ENCODE measurements at places on chromosomes 6 and 20. TPM values are rescaled to one million over a fixed set of nuclear protein-coding genes. Genes with fewer than 3 reads are reported as not detected.
A peak's percentile ranks its signal among the peaks of the same experiment; 100 is the strongest.

GRCh38 chr6:135938576-135939207, 87.2 kb downstream of the PDE7B start:
- no peak overlapping the region for H3K27ac ChIP-seq
- no peak overlapping the region for H3K4me3 ChIP-seq
- no peaks in the 10 kb centered on the region for H3K4me1 ChIP-seq
- no peaks in the 10 kb centered on the region for H3K27me3 ChIP-seq
- DNase-seq = no peak
- H3K36me3 ChIP-seq = peaks cover 2% of the 10 kb centered on the region

DNA sequence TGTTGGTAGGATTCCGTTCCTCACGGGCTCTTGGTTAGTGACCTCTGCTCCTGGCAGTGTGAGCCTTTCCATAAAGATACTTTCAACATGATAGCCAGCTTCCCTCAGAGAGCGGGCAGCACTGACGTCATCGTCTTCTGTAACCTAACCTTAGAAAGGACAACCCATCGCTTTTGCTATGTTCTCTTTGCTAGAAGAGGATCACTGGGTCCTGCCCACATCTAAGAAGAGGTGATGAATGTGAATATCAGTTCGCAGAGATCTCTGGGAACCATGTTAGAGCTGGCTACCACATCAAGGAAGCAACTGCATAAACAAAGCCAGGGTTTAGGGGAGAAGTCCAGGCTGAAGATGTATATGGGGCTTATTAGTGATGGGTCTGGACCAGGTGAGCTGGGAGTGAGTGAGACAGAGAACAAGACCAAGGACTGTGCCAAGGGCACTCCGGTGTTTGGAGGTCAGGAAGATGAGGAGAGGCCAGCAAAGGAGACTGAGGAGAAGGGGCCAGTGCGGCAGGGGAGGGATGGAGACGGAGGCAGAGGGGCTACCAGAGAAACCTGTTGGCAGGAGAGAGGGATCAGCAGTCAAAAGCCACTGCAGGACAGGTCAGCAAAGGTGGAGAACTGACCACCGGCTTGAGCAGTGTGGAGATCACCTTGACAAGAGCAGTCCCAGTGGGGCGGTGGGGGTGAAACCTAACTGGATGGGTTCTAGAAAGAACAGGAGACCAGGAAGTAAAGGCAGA, 39.7 kb downstream of the PIM1 start:
- DNase-seq = peak; percentile 57
- H3K36me3 ChIP-seq = peaks cover 8% of the 10 kb centered on the region

GRCh38 chr20:25318471-25319240, 70.8 kb downstream of the PYGB start:
- H3K27me3 ChIP-seq = no peaks in the 10 kb centered on the region
- peaks cover 32% of the 10 kb centered on the region for H3K4me1 ChIP-seq
- H3K27ac ChIP-seq = no peak overlapping the region
- no peak overlapping the region for H3K4me3 ChIP-seq
- H3K36me3 ChIP-seq = peaks cover 10% of the 10 kb centered on the region

DNA sequence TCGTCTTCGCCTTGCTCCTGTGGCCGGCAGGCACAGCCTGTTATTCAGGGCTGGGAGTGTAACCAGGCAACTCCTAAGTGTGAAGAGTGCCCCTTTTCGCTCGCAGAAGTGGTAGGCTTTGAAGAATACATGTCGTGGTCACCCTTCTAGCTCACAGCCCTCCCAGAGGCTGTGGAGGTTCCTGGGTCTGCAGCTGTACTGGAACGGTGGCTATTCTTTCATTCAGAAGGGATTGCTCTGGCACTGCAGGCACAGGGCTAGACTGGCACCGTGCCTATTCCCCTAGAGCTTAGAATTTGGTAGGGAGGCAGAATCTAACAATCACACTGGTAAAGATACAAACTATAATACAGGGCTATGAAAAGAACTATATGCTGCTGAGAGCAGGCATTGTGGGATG, 1.1 kb upstream of the SRSF12 start:
- H3K36me3 ChIP-seq = no peaks in the 10 kb centered on the region
- no peak for DNase-seq
- H3K27me3 ChIP-seq = peaks cover 44% of the 10 kb centered on the region
- H3K4me3 ChIP-seq = peak overlapping the region; percentile 71
- H3K27ac ChIP-seq = no peak overlapping the region

DNA sequence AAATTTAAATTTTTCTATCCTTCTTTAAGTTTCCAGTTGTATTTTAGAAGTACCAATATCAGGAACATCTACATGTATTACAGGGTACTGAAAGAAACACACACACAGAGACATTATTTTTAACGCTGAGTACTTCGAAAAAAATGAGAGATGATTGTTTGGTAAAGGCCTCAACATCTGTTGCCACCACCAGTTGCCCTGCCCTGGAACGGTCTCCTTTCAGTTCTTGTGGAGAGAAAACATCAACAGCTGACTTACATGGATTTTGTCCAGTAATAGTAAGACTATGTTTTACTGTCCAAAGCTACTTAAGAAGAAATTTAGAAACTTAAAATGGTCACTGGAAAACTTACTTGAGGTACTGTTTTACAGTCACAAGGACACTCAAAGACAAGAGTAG, 16.7 kb downstream of the HMGCLL1 start:
- no peak for DNase-seq
- H3K36me3 ChIP-seq = no peaks in the 10 kb centered on the region
- no peak overlapping the region for H3K4me3 ChIP-seq
- no peaks in the 10 kb centered on the region for H3K27me3 ChIP-seq
- no peaks in the 10 kb centered on the region for H3K4me1 ChIP-seq

DNA sequence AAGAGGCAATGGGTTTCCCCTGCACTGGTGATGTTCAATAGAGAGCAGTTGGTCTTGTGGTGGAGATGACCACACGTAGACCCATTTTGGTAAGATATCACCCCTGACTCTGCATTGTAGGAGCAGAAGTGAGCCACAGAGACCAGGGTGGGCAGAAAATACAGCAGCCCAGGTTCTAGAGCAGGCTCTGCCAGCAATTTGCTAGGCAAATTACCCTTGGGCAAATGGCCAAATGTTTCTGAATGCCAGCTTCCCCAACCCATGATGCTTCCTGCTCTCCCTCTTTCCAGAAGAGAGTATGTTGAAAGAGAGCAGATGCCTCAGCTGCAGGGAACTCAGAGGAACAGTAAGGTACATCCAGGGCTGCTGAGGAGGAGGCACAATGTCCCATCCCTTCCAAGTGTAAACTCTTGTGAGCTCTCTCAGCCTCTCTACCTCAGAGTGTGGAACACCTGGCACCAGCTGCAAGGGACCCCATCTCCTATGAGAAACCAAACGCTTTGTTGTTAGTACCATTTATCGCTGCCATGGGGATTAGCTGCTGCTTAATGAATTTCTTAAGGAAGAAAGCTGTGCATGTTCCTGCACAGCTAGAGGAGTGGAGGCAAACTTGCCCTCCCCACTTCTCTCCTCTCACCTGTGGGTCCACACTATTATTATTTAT, 317.5 kb upstream of the MOCS1 start:
- no peak for DNase-seq
- H3K27ac ChIP-seq = no peak overlapping the region
- H3K36me3 ChIP-seq = no peaks in the 10 kb centered on the region
- peaks cover 5% of the 10 kb centered on the region for H3K27me3 ChIP-seq

- no peaks in the 10 kb centered on the region for H3K36me3 ChIP-seq
- no peak overlapping the region for H3K27ac ChIP-seq
- no peaks in the 10 kb centered on the region for H3K27me3 ChIP-seq
- H3K4me3 ChIP-seq = no peak overlapping the region
- no peak for DNase-seq
- H3K4me1 ChIP-seq = no peaks in the 10 kb centered on the region
These were observed 366.1 kb downstream of the MAFB start for GRCh38 chr20:40322941-40323340.

DNA sequence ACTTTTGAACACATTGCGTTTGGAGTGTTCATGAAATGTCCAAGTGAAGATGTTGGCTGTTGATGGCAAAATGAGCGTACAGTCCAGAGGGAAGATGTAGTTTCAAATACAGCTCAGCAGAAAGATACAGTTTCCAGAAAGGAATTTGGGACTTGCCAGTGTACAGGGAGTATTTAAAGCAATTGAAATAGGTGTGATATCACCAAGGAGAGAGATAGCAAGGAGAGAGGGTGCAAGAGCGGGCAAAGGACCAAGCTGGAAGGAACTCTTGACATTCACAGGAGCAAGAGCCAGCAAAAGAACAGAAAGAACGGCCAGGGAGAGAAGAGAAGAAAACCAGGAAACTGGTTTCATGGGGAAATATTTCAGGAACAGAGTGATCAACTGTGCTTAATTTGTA, 47.8 kb downstream of the CARMIL1 start:
- no peaks in the 10 kb centered on the region for H3K4me1 ChIP-seq
- H3K27ac ChIP-seq = no peak overlapping the region
- peaks cover 7% of the 10 kb centered on the region for H3K27me3 ChIP-seq
- H3K36me3 ChIP-seq = no peaks in the 10 kb centered on the region
- no peak overlapping the region for H3K4me3 ChIP-seq

GRCh38 chr20:8431538-8432434, 299.7 kb downstream of the PLCB1 start:
- no peaks in the 10 kb centered on the region for H3K27me3 ChIP-seq
- no peak overlapping the region for H3K27ac ChIP-seq
- no peak overlapping the region for H3K4me3 ChIP-seq
- H3K36me3 ChIP-seq = no peaks in the 10 kb centered on the region
- H3K4me1 ChIP-seq = no peaks in the 10 kb centered on the region

GRCh38 chr20:25592135-25592852, 7.0 kb upstream of the NINL start:
- no peaks in the 10 kb centered on the region for H3K36me3 ChIP-seq
- DNase-seq = no peak

GRCh38 chr20:19562426-19562825, 195.6 kb upstream of the RIN2 start:
- H3K36me3 ChIP-seq = no peaks in the 10 kb centered on the region
- H3K27me3 ChIP-seq = peaks cover 2% of the 10 kb centered on the region
- no peak for DNase-seq
- no peak overlapping the region for H3K4me3 ChIP-seq
- H3K27ac ChIP-seq = no peak overlapping the region

- peaks cover 5% of the 10 kb centered on the region for H3K4me1 ChIP-seq
- no peaks in the 10 kb centered on the region for H3K36me3 ChIP-seq
- no peak overlapping the region for H3K4me3 ChIP-seq
- no peak for DNase-seq
These were observed 2.3 kb downstream of the THBS2 start for GRCh38 chr6:169251371-169251802.

- H3K36me3 ChIP-seq = no peaks in the 10 kb centered on the region
- H3K27me3 ChIP-seq = peaks cover 2% of the 10 kb centered on the region
- no peaks in the 10 kb centered on the region for H3K4me1 ChIP-seq
- H3K27ac ChIP-seq = no peak overlapping the region
- no peak overlapping the region for H3K4me3 ChIP-seq
These were observed 116.7 kb downstream of the SIM1 start for GRCh38 chr6:100347901-100348550.

DNA sequence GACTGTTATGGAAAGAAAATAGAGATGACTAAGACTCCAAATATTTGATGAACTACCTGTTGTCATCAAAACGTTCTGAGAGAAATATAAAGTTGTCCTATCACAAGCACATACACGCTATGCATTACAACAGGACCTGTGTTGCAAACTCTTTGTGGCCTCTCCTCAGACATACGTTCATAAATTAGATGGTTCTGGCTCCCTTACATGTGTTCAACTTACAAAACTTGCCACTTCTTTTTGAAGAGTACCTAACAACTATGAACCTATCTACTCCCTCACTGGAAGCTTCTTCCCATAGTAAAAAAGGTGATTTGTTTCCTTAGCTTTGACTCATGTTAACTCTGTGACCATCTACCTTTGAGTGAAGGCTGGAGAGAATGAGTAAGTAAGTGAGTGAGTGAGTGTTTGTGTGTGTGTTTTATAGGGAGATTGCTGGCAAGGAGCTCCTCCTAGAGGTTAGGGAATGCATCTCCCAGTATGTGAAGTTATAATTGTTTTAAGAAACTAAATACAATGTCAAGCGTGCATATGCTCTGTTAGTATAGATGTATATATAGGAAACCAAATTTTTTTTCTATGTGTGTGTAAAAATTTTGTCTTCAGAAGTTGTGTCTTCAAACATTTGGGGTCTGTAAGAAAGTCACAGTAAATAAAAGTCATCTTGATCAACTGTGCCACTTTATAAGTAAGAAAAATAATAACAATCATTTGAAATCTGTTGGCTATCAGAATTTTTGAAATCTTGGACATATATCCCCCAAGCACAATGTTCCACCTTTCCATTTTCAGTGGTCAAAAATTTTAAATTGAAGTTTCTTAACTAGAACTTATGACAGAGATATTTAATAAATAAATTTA, 1211.1 kb upstream of the GJE1 start:
- no peaks in the 10 kb centered on the region for H3K4me1 ChIP-seq
- no peak overlapping the region for H3K27ac ChIP-seq
- H3K36me3 ChIP-seq = no peaks in the 10 kb centered on the region
- no peak overlapping the region for H3K4me3 ChIP-seq
- H3K27me3 ChIP-seq = no peaks in the 10 kb centered on the region

DNA sequence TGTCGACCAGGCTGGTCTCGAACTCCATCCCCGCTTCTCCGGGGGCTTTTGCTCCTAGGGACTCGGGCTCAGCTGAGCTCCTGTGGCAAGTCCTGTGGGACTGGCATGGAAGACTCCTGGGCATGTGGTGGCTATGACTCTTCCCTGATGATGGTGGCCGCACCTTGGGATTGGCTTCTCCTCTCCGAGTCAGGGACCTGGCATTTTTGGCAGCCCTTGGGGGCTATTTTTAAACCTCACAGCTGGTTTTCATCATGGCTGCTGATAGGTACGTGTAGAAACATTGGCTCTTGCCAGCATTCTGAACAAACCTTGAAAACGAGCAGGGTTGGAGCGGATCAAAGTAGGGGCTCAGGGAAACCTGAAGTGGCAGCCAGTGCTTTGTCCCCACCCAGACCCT, 54.1 kb downstream of the RBM38 start:
- peaks cover 2% of the 10 kb centered on the region for H3K36me3 ChIP-seq
- H3K4me1 ChIP-seq = peaks cover 5% of the 10 kb centered on the region
- no peak for DNase-seq
- no peak overlapping the region for H3K4me3 ChIP-seq

- no peak for DNase-seq
- no peaks in the 10 kb centered on the region for H3K4me1 ChIP-seq
- H3K36me3 ChIP-seq = no peaks in the 10 kb centered on the region
- no peaks in the 10 kb centered on the region for H3K27me3 ChIP-seq
These were observed 129.1 kb downstream of the TNFRSF21 start for GRCh38 chr6:47180633-47181032.

- peaks cover 4% of the 10 kb centered on the region for H3K4me1 ChIP-seq
- peaks cover 2% of the 10 kb centered on the region for H3K36me3 ChIP-seq
- H3K27me3 ChIP-seq = peaks cover 3% of the 10 kb centered on the region
- no peak for DNase-seq
- no peak overlapping the region for H3K27ac ChIP-seq
- no peak overlapping the region for H3K4me3 ChIP-seq
These were observed 10.5 kb upstream of the TOP1 start for GRCh38 chr20:41018153-41018552.

GRCh38 chr20:63696306-63696627, 185 bp upstream of the TNFRSF6B start:
- H3K4me1 ChIP-seq = no peaks in the 10 kb centered on the region
- H3K27me3 ChIP-seq = peaks cover 2% of the 10 kb centered on the region
- no peak for DNase-seq
- peaks cover 9% of the 10 kb centered on the region for H3K36me3 ChIP-seq
- H3K4me3 ChIP-seq = no peak overlapping the region

Gene SPATS1
- not detected for total RNA-seq

Gene FERMT1
- total RNA-seq = 0.93 TPM

Gene SRXN1
- total RNA-seq = 30.2 TPM

Gene CLDN20
- total RNA-seq = 0.29 TPM

Gene COL9A3
- total RNA-seq = not detected

Gene ALDH5A1
- total RNA-seq = 11.9 TPM

Gene HLA-G
- 0.91 TPM for total RNA-seq

Gene CST1
- not detected for total RNA-seq

Gene DOK5
- total RNA-seq = 27.7 TPM

Gene UFL1
- total RNA-seq = 22.7 TPM

Gene HCK
- total RNA-seq = 0.22 TPM

Gene IL17A
- total RNA-seq = not detected

Gene OLIG3
- total RNA-seq = not detected

Gene SLC22A16
- not detected for total RNA-seq

Gene SLC44A4
- 0.12 TPM for total RNA-seq

Data from activated T-helper 1 cell treated with anti-CD3 and anti-CD28 coated beads, Interleukin-12 subunit alpha, Interleukin-12 subunit beta, Interleukin-2, Interleukin-4 antibody, amounts not matched to agents 30 ng/mL and 10 ng/mL and 1 ng/mL, durations not matched to agents 14 hours and 24 hours and 36 hours (primary cell).